Smooth muscle cell of the brain vasculature (primary cell): ENCODE measurements at places on chromosomes 13 and 19.
A peak's percentile ranks its signal among the peaks of the same experiment; 100 is the strongest.

GRCh38 chr13:41017817-41018601, 1.1 kb downstream of the ELF1 start:
- no peak for DNase-seq

GRCh38 chr19:36008336-36008978, at the start of gene SYNE4:
Gene SYNE4 (minus strand): TSS chr19:36008813. CDS start chr19:36008681, 132 bp downstream.
- DNase-seq, result no peak

DNA sequence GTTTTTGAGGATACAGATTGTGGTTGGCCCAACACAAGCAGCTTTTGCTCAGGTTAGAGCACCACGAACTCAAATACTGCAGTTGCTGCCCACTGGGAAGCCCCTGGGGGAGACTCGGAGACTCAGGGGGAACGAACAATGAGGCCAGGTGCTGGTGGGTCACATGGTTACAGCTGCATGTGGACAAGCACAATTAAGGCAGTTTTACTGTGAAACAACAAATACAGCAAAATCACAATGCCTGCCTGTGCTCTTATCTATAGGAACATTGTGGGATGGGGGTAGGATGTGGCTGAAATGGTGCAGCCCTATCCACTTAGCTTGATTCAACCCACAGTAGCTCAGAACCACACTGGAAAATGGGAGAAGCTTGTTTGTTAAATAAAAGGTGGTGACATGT, 119.7 kb upstream of the SPATA13 start:
- no peak for DNase-seq

DNA sequence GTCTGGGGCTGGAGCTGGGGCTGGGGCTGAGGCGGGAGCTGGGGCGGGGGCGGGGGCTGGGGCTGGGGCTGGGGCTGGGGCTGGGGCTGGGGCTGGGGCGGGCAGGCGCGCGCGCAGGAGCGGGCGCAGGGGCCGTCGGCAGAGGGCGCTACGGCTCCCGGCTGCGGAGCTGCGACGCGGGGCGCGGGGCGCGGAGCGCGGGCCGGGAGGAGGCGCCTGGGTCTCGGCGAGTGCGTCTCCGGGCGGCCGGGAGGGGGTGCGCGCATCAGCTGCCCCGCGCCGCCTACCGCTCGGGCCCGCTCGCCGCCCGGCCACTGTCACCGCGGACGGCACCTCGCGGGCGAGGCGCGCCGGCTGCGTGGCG, 422 bp upstream of the MTUS2 start:
- no peak for DNase-seq

- DNase-seq, result no peak
Measured at GRCh38 chr13:44142941-44143665, 230.5 kb upstream of the SERP2 start.

DNA sequence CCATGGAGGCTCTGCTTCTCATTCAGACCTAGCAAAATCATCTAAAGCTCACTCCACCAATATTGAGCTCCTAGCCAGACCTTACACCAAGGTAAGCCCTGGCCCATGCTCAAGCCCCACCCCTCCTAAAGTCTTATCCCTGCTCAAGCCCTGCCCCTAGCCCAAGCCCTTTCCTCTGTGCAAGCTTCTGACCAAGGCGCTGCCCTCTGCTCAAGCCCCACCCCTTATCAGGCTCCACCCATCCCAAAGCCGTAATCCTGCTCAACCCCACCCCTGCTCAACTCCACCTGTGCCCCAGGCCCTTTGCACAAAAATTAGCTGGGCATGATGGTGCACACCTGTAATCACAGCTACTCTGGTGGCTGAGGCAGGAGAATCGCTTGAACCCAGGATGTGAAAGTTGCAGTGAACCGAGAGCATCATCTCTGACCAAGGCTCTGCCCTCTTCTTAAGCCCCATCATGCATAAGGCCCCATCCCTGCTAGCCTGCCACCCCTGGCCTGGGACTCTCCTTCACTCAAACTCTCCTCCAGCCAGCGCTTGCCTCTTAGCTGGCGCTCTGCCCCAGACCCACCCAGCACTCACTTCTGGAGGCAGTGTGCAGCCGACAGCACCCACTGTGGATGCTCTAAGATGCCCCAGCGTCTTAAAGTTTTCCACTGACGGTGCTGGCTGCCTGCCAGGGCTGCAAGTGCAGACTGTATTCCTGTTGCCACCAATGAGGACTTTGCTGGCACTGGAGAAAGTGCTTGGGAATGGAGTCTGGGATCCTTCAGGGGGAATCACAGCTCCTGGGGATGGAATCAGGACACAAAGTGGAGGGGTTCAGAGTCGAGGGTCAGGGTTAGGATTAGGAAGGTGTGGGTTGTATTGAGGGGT, 16.5 kb downstream of the KLK4 start:
- DNase-seq, result no peak

- DNase-seq, result no peak
Measured at GRCh38 chr13:98368019-98368418, 190.9 kb upstream of the RNF113B start.

DNA sequence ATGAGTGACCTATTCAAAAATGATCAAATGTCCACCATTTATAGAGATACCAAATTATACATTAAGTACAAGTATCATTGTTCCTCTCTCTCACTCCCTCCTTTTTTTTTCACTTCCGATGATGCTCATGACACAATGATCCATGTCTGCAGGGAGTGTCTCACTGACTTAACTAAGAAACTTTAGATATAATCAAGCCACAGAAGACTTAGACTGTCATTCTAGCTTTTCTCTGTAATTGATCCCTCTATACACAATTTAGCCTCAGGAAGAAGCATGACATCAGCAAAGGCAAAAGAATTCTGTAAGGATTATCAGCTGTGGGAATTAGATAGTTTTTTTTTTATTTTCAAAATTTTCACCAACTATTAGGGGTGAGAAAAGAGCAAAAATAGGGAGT, 734.9 kb upstream of the PCDH9 start:
- DNase-seq, result no peak

DNA sequence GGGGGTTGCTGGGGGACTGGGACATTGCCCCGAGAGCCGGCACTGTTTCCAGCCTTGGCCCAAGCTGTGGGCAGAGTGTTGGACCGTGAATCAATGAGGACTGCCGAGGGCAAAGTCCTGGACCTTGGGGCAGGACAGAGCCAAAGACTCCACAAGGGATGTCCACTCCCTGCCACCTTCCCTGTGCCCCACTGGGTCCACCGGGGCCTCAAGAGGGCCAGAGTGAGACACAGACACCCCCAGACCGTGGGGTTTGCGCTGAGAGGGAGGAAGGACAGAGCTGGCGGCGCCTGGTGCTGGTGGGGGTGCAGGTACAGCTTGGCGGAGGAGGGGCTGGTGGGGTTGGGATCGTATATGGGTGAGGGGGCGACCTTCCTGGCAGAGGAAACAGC, 11.8 kb downstream of the MAST3 start:
- DNase-seq, result no peak

DNA sequence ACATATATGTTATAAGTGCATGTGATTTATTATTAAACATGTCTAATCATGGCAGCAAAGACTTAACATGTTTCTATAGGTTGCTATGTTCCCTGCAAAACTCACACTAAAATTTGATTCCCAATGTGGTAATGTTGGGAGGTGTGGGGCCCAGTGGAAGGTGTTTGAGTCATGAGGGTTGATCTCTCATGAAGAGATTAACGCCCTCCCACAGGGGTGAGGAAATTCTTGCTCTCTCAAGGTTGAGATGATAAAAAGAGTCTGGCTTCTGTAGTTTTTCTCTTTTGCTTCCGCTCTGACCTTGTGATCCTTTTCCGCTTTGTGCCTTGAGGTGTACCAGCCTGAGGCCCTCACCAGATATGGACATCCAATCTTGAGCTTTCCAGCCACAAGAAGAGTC, 737.5 kb upstream of the SLITRK5 start:
- DNase-seq, result no peak

DNA sequence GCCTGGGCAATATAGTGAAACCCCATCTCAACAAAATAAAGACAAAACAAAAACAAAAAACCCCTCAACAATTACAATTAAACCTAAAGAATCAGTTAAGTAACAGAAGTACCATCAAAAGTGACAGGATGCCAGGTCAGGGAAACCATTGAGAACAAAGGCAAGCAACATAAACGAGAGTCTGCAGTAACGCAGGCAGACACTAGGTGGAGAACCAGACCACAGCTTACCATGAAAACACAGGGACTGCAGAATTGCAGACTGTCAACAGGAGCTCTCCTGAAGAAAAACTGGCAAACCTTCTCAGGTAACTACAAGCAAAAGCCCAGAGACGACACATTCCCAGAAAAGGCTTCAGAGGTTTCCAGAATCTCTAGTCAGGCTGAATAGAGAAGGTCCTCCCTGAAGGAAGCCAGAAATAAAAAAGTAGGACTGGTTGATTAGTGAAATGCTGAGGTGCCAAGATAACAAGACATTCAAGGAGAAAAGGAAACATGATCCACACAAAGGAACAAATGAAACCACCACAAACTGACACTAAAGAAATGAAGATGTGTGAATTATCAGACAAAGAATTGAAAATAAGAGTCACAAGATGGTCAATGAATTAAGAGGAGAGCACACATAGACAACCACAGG, 2.2 kb upstream of the ZNF665 start:
- DNase-seq, result no peak

DNA sequence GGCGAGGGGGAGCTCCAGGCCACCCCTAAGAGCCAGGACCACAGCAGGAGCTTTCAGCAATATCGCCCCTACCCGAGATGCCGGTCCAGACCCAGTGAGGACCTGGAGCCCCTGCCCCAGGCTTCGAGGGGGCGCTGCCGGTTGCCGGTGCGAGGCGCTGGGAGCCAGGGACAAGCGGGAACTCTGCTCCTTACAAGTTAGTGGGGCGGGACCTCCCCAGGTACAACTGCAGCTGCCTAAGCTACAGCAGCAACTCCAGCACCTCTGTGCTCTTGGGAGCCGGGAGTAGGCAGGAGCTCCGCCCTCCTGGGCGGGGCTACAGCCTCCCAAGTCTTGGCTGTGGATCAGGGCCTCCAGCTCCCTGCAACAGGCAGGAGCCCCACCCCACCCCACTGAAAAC, 15.2 kb upstream of the TSC22D1 start:
- no peak for DNase-seq

DNA sequence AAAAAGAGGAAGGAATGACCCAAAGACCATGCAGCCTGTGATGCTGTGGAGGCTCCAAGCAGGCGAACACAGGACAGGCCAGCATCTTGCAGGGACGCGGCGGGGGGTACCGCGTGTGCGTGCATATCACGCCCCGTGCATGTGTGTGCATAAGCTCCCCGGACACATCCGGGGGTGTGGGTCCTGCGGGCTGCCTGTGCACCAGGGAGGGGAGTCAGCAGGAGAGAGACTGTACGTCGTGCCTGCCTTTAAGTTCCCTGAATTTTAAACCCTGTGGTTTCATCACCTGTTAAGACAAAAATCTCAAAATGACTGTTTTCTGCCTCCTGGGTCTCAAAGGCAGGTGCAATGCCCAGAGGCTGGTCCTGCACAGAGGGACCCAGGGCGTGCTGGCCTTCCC, 16.6 kb downstream of the ADAT3 start:
- no peak for DNase-seq

GRCh38 chr13:94154367-94154766, 325.1 kb downstream of the DCT start:
- DNase-seq, result no peak

GRCh38 chr13:103282571-103283450, 216.6 kb upstream of the SLC10A2 start:
- peak; percentile 15 for DNase-seq

DNA sequence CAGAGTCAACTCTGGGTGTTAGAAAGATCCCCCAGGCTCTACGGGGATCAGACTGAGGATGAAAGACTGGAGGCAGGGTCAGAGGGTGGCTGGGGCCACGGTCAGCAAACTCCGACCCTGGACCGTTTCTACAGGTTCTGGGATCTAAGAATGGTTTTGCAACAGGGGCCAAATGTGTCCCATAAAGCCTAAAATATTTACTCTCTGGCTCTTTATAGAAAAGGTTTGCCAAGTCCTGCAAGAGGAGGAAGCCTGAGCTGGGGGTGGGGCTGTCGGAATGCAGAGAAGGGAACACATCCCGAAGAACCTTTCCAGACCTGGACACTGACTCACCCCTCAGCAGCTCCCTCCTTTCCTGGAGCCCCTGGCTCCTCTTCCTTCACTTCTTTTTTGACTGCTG, 20.7 kb downstream of the LIG1 start:
- no peak for DNase-seq

- no peak for DNase-seq
Measured at GRCh38 chr13:49279885-49280284, 32.2 kb downstream of the CDADC1 start.

DNA sequence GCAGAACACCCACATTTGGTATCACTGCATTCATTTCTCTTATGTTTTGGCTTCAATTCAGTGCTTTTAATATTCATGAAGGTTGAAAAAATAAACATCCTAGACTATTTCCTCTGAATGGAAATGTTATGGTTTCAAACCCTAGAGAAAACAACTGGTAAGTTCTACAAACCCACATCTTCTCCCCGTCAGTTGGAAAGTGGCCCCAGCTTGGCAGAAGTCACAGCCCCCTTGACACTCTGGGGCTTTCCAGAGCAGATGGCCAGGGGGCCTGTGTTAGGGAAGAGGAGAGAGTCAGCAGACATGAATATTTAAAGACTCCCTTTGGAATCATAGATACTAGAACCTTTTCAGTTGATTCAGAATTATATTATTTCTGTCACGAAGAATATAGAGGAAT, 123.9 kb downstream of the SHISA2 start:
- DNase-seq, result no peak

DNA sequence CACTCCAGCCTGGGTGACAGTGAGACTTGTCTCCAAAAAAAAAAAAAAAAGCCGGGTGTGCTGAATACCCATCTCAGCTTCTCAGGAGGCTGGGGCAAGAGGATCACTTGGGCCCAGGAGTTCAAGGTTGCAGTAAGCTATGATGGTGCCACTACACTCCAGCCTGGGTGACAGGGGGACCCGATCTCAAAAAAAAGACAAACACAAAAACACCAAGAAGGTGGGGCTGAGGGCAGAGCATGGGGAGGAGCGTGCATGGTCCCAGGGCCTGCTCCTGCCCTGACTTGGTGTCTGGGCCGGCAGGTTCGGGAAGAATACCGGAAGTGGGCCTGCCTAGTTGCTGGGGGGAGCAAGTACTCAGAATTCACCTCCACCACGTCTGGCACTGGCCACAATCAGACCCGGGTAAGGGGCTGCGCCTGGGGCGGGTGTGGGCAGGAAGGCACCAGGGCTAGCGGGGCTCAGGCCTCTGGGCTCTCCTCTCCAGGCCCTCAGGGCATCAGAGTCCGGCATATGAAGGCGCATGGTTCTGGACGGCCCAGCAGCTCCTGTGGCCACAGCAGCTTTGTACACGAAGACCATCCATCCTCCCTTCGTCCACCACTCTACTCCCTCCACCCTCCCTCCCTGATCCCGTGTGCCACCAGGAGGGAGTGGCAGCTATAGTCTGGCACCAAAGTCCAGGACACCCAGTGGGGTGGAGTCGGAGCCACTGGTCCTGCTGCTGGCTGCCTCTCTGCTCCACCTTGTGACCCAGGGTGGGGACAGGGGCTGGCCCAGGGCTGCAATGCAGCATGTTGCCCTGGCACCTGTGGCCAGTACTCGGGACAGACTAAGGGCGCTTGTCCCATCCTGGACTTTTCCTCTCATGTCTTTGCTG, 11.3 kb downstream of the DDX39A start:
- DNase-seq, result no peak

DNA sequence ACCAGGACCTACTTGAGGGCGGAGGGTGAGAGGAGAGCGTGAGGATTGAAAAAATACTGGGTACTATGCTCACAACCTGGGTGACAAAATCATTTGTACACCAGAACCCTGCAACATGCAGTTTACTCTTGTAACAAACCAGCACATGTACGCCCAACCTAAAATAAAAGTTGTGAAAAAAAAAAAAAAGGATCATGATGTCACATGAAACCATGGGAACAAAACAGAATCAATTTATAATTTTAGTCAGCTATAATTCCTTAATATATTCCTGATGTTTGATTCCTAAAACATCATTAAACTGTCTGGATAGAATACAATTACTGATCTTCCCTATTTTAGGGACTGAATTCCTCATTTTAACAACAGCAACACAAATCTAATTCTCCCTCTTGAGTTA, 160.6 kb upstream of the SPRY2 start:
- no peak for DNase-seq
